ENCODE measurements at places on chromosomes 11 and 22.

DNA sequence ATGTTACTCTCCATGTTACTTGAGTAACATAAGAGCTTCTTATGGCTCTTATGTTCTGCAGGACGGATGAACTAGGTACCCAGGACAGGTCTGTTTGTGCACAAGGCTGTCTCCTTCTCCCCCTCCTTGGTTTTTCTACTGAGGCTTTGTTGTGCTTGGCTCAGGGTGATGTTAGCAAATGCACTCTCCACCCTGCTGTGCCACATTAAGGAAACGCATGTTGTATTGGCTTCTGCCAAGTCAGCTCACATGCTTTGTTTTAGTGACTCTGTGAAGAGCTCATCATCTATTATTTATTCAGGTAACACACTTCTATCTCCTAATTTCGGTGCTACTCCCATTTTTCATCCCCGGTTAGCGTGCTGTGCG is 108.3 kb downstream of the PTPRJ start:
- DNase-seq: no peak

GRCh38 chr11:113538451-113539412 is 63.5 kb upstream of the DRD2 start:
- no peak for DNase-seq

DNA sequence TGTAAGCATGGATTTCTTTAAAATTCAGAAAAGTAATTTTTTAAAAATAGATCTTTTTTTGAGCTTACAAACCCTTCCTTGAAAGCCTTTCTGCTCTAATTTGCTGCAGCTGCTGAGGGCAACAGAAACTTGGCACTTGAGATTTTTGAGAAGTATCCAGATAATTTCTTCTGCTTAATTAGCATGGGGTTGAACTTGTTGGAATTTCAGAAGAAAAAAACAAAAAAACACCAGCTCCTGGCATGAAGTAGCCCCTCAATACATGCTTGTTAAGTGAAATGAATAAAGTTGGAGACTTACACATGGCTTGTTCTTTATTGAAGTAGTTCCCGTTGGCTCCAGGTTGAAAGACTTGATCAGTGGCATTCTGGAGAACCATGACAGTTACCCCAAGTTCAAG is 331.4 kb upstream of the RAG2 start:
- no peak for DNase-seq

- no peak for DNase-seq
These were observed 2.9 kb downstream of the CHID1 start for GRCh38 chr11:907668-908067.

DNA sequence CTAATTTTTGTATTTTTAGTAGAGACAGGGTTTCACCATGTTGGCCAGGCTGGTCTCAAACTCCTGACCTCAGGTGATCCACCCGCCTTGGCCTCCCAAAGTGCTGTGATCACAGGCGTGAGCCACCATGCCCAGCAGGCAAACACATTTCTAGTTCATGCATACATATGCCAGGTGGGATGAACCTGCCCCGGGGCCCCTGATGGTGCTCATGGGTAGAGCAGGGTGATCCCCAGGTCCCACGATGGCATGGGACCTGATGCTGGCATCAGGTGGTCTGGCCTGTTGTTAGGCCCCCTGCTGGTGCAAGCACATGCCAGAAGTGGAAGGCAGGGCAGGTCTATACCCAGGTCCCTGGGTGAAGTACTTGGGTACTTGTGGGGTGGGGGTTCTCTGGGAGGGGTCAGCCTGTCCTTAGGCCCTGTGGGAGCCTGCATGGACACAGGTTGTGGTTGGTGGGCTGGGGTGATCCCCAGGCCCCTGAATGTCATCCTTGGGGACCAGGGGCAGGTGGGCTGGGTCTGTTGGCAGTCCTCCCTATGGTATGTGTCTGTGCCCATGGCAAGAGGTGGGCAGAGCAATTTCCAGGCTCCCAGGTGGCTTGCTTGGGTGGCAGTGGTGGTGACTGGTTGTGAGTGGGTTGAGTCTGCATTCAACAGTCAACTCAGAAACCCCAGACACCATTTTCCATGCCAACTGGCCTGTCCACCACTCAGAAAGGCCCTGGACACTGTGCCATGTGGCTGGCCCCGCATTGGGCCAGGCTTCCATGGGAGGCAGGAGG is 9.6 kb upstream of the RGL4 start:
- no peak for DNase-seq

- DNase-seq: no peak
These were observed 171.7 kb downstream of the INSC start for GRCh38 chr11:15286465-15286864.

- no peak for DNase-seq
These were observed at the start of gene DSCAML1 for GRCh38 chr11:117796872-117797529. Gene DSCAML1, minus strand, starts transcription at chr11:117797216. Its CDS starts 137 bp downstream, at chr11:117797079.

DNA sequence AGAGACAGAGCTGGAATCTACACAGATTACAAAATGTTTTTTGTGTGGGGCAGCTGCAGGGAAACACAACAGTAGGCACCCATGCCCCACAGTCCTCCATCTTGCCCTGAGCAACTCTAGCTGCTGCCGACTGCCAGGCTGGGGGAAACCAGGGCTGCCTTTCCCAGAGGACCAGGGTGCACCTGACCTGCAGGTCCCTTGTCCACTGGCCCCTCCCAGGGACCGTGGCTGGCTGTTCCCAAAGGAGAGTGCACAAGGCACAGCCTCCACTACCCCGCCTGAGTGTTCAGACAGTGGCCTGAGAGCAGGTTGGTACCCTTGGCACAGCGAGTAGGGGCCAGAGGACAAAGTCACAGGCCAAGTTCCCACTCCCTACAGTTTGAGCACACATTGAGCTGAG is 181.8 kb downstream of the BARX2 start:
- DNase-seq: no peak

GRCh38 chr11:108958368-108959104 is 293.7 kb downstream of the DDX10 start:
- DNase-seq: no peak

GRCh38 chr22:47130883-47131631 is 368.6 kb downstream of the TBC1D22A start:
- no peak for DNase-seq

DNA sequence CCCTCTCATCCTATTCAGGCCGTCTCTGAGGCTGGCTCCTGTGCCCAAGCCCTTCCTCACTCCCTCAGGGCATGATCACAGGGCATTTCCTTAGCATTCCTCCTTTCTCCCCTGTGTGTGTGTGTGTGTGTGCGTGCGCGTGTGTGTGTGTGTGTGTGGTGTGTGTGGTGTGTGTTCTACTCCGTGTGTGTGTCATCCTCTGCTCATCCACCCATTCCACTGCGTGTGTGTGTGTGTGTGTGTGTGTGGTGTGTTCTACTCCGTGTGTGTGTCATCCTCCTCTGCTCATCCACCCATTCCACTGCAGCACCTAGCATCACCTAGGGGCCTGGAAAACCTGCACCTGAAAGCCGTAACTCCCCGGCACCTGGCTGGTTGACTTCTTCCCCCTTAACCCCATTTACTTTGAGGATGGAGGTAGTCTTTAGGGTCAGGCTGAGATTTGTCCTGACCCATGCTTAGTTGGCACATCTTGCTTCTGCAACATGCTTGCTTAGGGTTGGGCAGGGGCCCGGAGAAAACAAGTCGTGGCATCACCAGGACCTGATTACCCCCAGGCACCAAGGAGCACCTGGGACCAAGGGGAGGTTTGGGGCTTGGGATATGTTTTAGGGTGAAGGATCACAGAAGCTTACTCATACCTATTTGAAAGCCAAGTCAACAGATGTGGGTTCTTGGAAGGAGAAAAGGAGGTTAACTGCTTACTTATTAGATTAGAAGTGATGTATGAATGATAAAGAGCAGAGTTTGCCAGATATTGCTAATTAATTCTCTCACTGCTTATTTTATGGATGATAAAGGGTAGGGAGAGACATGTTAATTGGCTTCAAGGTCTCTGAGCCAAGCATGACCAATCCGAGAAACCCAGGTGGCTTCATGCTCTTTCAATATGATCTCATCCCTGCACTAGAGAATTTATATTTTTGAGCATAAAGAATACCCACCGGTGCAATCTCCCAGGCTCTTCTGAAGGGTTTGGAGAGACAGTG is 18.9 kb downstream of the TIMP3 start:
- no peak for DNase-seq

DNA sequence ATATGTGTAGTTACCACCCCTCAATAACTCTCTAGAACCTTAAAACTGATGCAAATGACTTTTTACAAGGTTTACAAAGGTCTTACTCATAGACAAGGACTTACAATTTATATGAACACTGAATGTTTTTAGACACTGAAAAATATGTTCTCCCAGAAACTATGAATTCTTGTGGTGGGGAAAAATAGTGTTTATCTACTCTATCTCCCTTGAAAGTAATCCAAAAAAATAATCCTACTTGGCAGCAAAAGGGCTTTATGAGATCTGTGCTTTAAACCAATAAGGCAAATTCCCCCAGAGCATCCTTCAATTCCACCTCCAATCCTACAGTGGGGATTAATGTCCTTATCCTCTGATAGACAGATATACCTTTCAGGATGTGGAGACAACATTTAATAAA is 1984.1 kb upstream of the RAG2 start:
- no peak for DNase-seq

- DNase-seq: no peak
These were observed 25.6 kb upstream of the CD5 start for GRCh38 chr11:61076506-61077304.

- DNase-seq: no peak
These were observed 20.5 kb upstream of the IL17REL start for GRCh38 chr22:50032941-50033601.

DNA sequence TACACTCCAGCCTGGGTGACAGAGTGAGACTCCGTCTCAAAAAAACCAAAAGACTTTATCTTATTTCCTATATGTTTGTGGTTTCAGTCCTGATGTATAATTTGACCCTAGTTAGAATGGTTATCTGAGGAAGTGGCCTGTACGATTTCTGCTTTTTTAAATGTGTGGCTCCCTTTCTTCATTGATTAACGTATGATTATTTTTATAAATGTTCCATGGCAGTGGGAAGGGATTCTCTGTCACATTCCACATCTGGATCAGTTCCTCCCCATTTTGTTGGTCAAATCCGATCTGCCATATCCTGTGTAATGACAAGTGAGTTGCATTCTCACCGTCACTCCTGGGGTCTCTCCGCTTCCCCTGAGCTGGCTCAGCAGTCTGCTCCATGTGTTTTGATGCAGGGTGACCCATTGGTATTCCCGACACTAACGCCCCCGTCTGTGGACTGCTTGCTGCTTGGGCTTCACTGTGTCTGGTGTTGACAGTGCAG is 20.3 kb downstream of the NEAT1 start:
- no peak for DNase-seq

DNA sequence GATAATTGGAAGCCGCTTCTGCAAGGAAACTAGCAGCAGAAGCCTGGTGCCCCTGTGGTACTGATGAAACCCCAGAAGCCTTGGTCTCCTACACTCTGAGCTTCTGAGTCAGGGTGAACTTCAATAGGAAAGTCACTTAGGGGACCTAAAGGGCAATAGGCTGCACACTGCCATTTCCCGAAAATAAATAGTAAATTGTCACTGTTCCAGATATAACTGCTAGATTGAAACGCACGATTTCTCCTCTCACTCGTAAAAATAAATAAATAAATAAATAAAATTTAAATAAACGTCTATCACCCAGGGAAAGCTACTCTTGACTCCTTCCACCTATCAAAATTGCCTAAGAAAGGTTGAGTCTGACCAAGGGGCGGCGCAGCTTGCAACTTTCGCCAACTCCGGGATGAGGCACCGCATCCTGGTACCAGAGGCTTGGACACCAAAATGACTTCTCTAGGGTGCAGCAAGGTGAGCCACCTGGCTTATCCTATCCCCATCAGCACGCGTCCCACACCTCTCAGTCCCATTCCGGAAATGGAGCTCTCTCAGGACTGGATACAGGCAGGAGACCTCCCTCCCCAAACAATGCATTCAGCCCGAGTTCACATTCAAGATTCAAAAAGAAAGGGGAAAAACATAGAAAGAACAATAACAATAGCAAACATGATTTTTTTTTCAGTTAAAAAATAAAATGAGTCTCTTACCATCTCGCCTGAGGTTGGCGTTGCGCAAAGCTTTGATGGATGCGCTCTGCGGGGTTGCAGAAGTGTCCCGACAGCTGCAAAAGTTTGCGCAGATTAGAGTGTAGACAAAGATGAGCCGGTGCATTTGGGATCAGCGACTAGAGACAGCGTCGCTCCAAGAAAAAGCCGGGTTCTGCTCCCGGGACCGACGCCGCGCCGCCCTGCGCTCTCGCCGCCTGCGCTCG is 583 bp downstream of the PDGFD start:
- no peak for DNase-seq

DNA sequence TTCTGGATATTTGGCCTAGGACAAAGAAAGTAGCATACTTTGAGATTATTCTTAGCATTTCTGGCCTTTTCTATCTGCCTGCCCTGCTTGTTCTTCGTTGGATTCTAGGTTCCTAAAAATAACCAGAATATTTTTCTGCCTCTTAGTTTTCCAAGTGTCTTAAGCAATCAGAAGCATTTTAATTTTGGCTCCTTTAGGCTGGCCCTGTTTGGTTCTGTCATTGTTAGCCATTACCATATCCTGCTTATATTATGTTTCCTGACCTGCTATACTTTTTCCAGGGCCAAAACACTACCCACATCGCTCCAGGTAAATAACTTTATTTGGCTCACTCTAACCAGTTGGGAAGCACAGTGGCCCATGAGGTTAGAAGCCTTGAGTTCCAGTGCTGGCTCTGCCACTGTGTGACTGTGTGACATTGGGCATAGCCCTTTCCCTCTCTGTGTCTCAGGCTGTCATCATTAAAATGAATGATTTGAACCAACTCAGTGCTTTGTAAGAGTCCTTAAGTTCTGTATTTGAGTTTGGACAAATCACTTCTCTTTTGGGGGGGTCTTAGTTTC is 91.1 kb downstream of the STIM1 start:
- no peak for DNase-seq

GRCh38 chr11:65867284-65868071 is 5.1 kb downstream of the EFEMP2 start:
- DNase-seq: no peak

- DNase-seq: no peak
These were observed 218.1 kb upstream of the SORL1-AS1 start for GRCh38 chr11:121670805-121671282.

GRCh38 chr11:31326470-31327148 is 42.9 kb downstream of the DCDC1 start:
- DNase-seq: no peak

GRCh38 chr11:3014057-3014938 is 22.2 kb upstream of the NAP1L4 start:
- DNase-seq: no peak

DNA sequence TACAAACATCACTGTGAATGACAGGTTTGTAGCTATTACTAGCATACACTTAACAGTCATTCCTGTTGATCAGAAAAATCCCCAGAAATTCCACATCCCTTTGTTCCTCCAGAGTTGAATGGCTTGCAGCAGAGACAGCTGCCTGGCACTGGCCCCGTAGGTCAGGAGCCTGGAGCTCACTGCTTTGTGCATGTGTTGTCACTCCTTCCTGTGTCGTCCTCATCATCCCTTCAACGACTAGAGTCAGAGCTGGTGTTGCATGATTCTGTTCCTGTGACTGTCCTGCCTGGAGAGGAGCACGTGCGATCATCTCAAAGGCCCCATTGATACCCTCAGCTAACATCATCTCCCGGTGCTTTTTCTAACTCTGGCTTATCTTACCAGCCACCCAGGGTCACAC is 58.3 kb downstream of the LDLRAD3 start:
- no peak for DNase-seq

GRCh38 chr11:12674936-12675696 is 895 bp downstream of the TEAD1 start:
- no peak for DNase-seq

GRCh38 chr11:114015117-114015516 is 40.2 kb downstream of the HTR3A start:
- no peak for DNase-seq

Measured in esophagus squamous epithelium (tissue), 5 donors.